Right renal cortex interstitium (tissue), 3 donors: ENCODE measurements at places on chromosomes 6 and 20. TPM values are rescaled to one million over a fixed set of nuclear protein-coding genes. Genes with fewer than 3 reads are reported as not detected.

Gene LTV1
- 40.7 TPM for polyA plus RNA-seq

Gene SNAP25
- polyA plus RNA-seq, result 6.3 TPM

Gene APOM
- polyA plus RNA-seq, result 91.6 TPM

Gene LIN28B
- 0.40 TPM for polyA plus RNA-seq

Gene ZBTB22
- 25.4 TPM for polyA plus RNA-seq

Gene TUBB1
- 3.0 TPM for polyA plus RNA-seq

Gene EEF1A1
- polyA plus RNA-seq, result 21,951 TPM

Gene LY6G6C
- 0.22 TPM for polyA plus RNA-seq

Gene SPATS1
- polyA plus RNA-seq, result not detected

Gene IDH3B
- polyA plus RNA-seq, result 129 TPM

Gene DYNLT2
- polyA plus RNA-seq, result 7.6 TPM

Gene PBOV1
- 0.10 TPM for polyA plus RNA-seq

Gene C6orf15
- polyA plus RNA-seq, result not detected

Gene TMEM200A
- polyA plus RNA-seq, result 29.2 TPM

Gene PSORS1C1
- polyA plus RNA-seq, result 0.14 TPM

Gene TRMT11
- 34.2 TPM for polyA plus RNA-seq

Gene PNPLA1
- 3.1 TPM for polyA plus RNA-seq

Gene SF3B5
- polyA plus RNA-seq, result 129 TPM

Gene FAM8A1
- polyA plus RNA-seq, result 44.1 TPM

Gene KCNG1
- polyA plus RNA-seq, result 4.6 TPM

Gene TPBG
- 26.9 TPM for polyA plus RNA-seq

Gene ANKRD66
- polyA plus RNA-seq, result not detected

Gene RIMS4
- polyA plus RNA-seq, result 0.69 TPM

Gene NUP43
- polyA plus RNA-seq, result 41.0 TPM

Gene PXDC1
- 20.4 TPM for polyA plus RNA-seq

Gene LY86
- 2.2 TPM for polyA plus RNA-seq

Gene PIGT
- 101 TPM for polyA plus RNA-seq

Gene PTK6
- polyA plus RNA-seq, result 0.49 TPM

Gene SYCP2L
- polyA plus RNA-seq, result 4.2 TPM

Gene COX7A2
- 276 TPM for polyA plus RNA-seq

Gene BPIFB3
- not detected for polyA plus RNA-seq

Gene PLCB1
- polyA plus RNA-seq, result 54.2 TPM

Gene LKAAEAR1
- not detected for polyA plus RNA-seq

Gene ZKSCAN8
- polyA plus RNA-seq, result 39.8 TPM

Gene BPIFB4
- not detected for polyA plus RNA-seq

Gene ALDH8A1
- 22.8 TPM for polyA plus RNA-seq

Gene KHDC1L
- not detected for polyA plus RNA-seq

Gene C20orf144
- 0.21 TPM for polyA plus RNA-seq

Gene MRPS18B
- 63.7 TPM for polyA plus RNA-seq

Gene CD40
- polyA plus RNA-seq, result 6.5 TPM

Gene TP53INP2
- polyA plus RNA-seq, result 13.2 TPM

Gene BPIFA1
- not detected for polyA plus RNA-seq

Gene CCDC170
- 2.8 TPM for polyA plus RNA-seq

Gene NTSR1
- 0.96 TPM for polyA plus RNA-seq

Gene ZNF391
- polyA plus RNA-seq, result 10.2 TPM

Gene ZC2HC1B
- polyA plus RNA-seq, result not detected
